ENCODE measurements at places on chromosomes 7 and 10. TPM values are rescaled to one million over a fixed set of nuclear protein-coding genes. Genes with fewer than 3 reads are reported as not detected.

Gene CYP2W1
- 3.1 TPM for polyA plus RNA-seq

Gene RASSF4
- polyA plus RNA-seq: 34.5 TPM

Gene LRCH4
- polyA plus RNA-seq: 54.2 TPM

Gene NANOS1
- polyA plus RNA-seq: 3.1 TPM

Gene TFR2
- polyA plus RNA-seq: 1.3 TPM

Gene CPA5
- 0.10 TPM for polyA plus RNA-seq

Gene AGFG2
- polyA plus RNA-seq: 17.7 TPM

Gene SEMA3C
- 35.4 TPM for polyA plus RNA-seq

GRCh38 chr10:22321156-22321923, 441 bp downstream of the BMI1 start:
- no peak for DNase-seq

GRCh38 chr7:1763033-1763432, 93.0 kb downstream of the ELFN1 start:
- no peak for DNase-seq

DNA sequence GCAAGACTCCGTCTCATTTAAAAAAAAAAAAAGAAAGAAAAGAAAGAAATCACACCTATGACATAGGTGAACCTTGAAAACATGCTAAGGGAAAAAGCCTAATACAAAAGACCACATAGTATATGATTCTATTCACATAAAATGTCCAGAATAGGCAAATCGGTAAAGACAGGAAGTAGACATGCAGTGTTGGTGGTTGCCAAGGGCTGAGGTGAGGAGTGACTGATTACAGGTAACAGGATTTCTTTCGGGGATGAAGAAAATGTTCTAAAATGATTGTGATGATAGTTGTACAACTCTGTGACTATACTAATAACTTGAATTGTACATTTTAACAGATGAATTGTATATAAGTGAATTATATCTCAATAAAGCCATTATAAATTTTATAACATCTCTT, 3.3 kb downstream of the XPNPEP1 start:
- no peak for DNase-seq

- no peak for DNase-seq
Observed at GRCh38 chr7:4343272-4344247, 338.5 kb upstream of the FOXK1 start.

GRCh38 chr7:34756691-34757090, 98.7 kb downstream of the NPSR1 start:
- no peak for DNase-seq

GRCh38 chr10:118734475-118734874, 20.3 kb downstream of the CACUL1 start:
- no peak for DNase-seq

DNA sequence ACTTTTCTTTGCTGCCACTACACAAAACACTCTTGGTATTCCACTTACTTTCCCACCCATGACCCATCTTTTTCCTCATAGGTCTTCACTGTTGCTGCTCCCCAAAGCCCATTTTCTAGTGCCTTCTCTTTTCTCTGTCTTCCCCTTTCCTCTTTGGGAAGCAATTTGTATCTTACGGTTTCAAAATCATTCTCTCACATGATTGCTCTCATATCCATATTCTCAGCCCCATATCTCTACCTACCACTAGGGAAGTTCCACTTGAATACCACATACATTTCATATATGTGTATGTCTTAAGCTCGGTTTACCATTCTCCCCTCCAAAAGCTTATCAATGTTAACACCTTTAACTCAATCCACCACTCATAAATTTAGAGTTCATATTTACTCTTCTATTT, 3.2 kb upstream of the UBE2D1 start:
- DNase-seq: no peak

DNA sequence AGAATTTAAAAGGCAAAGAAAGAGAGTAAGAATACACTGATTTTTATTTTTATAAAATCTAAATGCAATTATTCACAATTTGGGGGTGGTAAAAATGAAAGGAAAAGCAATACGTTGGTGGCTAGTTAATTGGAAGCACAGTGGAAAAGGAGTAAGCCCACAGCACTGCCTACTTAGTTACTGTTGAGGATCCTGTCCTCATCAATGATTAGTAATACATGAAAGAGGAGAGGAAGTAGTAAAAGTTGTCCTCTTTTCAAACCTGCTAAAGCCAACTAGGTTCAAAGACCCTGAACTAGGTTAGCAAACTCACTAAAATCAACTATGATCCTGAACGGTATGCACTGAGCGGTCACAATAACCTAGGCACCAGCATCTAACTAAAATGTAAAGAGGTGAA, 52.7 kb upstream of the LRRN3 start:
- no peak for DNase-seq

- DNase-seq: no peak
Observed at GRCh38 chr7:36223851-36224250, 70.8 kb downstream of the EEPD1 start.
